Cerebellar nuclear complex (tissue), 1 donor: ENCODE measurements at places on chromosomes 5 and 9.

GRCh38 chr5:38059876-38060275 is 198.5 kb upstream of the EGFLAM start:
- DNase-seq = no peak

DNA sequence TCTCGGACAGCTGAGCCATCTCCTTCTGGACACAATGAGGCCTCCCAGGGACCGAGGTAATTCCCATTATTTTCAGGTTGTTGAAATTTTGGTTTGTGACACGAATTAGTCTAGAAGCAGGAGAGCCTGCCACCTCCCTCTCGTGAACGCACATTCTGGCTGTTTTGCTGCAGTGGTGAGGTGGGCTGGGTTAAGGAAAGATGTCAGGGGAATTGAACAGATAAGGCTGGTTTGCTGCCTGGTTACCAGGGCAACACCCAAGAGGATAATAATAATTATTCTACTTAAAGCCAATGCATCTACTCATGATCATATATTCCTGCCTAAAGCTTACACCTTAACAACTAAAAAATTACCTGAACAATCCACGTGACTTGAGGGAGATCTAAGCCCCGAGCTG is 38.1 kb downstream of the DDX31 start:
- DNase-seq = no peak

DNA sequence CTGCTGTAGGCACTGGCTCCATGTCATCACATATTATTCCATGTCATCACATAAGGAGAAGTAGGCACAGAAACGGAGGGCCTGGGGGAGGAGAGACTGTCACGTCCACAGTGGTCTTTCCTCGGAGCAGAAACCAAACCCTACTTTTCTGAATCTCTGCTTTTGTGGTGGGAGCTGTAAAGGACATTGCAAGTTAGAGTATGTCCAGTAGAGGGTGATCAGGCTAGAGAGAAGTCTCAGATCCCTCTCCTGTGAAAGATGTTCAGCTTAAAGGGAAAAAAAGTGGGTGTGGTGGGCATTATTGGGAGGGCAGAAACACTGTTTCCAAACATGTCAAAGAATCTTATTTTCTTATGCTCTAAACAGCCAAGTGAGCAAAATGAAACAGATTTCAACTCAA is 19.4 kb upstream of the FBP2 start:
- DNase-seq = no peak

DNA sequence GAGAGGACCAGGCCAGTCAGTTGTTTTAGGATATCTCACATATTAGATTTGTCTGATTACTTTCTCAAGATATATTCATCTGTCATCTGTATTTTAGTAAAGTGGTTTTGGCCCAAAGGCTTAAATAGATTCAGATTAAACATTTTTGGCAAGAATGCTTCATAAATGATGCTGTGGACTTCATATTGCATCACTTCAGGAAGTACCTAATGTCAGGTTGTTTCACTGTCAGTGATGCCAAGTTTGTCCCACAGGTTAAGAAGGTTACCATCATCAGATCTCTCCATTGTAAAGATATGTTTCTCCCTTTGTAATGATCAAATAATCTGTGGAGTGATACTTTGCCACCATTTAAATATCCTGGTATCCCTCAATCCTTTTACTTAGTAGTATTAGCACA is 37.3 kb downstream of the ERCC6L2 start:
- no peak for DNase-seq

DNA sequence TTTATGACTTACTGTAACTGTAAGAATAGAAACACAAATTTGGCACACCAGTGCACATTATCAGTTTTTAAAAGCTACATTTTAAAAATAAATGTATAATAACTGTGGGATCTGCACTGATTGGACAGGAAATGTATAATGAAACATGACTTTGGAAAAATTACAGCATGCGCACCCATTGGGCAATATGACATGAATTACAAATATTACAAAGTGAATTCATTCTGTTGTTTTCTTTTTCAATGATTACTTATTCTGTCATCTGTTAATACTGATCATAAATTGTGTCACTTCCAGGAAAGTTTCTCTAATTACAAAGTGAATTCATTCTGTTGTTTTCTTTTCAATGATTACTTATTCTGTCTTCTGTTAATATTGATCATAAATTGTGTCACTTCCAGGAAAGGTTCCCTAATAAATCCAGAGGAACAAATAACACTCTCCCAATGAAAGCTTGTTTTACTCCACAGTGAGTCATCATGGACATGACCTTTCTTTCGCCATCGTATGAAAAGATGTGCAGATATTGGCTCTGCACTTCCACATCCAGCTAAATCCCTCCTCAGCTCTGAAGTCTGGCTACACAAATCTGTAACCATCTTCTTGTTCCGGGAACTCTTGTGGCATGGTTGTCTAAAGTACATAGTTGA is 297.0 kb upstream of the HAPLN1 start:
- no peak for DNase-seq

- DNase-seq = no peak
These were observed 65.6 kb upstream of the MAP1B start for GRCh38 chr5:72041654-72042053.

DNA sequence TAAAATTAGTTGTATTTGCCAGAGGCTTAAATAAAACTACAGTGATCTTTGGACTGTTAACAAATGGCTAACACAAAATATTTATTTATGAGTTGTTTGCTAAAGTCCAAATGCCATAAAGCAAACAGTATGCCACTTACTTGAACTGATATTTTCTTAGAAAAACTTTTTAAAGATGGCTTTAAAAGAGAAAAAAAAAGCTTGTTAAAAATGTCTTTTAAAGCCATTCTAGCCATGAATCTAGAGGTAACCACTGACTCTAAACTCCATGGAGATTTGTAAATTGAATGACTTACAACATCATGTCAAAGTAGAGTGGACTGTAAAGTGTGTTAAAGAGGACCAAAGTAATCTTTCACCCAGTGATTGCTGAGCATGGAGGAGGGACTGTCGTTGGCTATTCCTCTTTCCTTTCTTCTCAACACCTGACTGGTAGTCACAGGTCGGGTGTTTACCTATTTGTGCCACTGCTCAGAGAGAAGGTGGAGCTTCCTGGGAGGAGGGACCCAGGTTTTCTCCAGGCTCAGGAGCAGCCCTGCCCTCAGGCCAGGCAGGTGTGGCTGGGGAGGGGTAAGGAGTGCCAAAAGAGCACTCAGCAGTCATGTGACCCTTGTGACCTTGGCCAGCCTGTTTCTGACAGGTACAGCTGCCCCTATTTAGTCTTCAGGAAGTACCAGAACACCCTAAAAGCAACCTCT is 69.1 kb upstream of the TJP2 start:
- no peak for DNase-seq

- DNase-seq = no peak
These were observed 3.1 kb upstream of the GNA14 start for GRCh38 chr9:77651203-77651602.

DNA sequence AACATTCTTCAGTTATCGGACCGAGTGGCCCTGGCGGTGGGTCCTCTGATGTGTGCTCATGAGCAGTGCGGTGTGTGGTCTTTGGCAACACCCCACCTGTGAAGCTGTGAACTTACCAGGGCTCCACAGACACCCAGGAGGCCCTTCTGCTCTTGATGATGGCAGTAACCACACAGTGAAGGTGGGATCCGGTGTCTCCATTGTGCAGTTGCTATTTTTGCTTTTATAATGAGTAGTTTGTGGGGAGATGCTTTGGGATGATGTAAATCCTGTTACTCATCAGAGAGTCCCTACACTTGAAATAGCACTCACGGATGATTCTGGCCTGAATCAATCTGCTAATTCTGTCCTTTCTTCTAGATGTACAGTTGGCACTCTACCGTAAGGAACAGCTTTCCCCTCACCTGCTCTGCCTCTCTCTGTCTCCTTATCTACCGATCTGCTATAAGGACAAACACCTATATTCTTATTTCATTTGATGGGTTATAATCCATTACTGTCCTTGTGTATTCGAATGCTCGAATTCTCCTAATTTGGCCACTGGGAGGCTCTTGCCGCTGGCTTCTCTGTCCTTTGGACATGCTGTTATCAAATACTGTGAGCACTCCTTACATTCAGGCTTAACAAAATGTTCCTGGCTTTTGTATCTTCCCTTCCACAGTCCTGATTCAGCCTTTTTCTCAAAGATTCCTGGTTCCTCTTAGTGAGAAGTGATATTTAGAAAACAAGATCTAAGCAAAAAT is 20.2 kb downstream of the ATPSCKMT start:
- DNase-seq = no peak

GRCh38 chr9:115189686-115190085 is 71.7 kb upstream of the TNC start:
- no peak for DNase-seq

DNA sequence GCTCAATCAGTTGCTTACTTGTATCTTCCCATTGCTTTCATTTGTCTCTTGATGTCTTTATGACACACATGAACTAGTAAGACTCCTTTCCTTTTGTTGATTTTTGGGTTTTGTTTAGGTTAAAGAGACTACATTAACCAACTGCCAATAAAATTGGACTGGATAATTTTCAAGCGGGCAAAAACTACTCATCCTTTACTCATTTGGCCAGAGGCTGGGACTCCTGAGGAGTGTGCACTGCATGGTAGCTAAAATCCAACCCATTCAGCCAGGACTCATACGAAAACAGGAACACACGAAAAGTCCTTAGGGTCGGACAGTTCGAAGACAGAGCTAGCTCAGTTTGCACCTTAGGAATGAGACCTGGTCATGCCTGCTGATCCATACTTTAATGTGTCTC is 6.0 kb downstream of the SLC46A2 start:
- DNase-seq = no peak

GRCh38 chr9:83065233-83065632 is 2.3 kb upstream of the RASEF start:
- no peak for DNase-seq

GRCh38 chr5:179319741-179320281 is 25.4 kb downstream of the ADAMTS2 start:
- DNase-seq = no peak

DNA sequence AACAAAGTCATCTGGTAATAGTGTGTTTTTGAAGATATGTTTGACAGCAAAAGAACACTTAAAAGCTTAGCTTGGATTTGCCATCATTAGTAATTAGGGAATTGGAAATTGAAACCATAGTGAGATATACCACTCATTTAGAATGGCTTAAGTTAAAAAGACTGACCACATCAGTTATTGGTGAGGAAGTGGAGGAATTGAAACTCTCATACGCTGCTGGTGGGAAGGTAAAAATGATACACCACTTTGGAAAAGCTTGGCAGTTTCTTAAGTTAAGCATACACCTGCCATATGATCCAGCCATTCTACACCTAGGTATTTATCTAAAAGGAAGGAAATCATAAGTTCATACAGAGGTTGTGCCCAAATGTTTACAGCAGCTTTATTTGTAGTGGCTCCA is 213.2 kb downstream of the TRIO start:
- no peak for DNase-seq

GRCh38 chr5:180736536-180736935 is 3.3 kb downstream of the OR2Y1 start:
- no peak for DNase-seq

DNA sequence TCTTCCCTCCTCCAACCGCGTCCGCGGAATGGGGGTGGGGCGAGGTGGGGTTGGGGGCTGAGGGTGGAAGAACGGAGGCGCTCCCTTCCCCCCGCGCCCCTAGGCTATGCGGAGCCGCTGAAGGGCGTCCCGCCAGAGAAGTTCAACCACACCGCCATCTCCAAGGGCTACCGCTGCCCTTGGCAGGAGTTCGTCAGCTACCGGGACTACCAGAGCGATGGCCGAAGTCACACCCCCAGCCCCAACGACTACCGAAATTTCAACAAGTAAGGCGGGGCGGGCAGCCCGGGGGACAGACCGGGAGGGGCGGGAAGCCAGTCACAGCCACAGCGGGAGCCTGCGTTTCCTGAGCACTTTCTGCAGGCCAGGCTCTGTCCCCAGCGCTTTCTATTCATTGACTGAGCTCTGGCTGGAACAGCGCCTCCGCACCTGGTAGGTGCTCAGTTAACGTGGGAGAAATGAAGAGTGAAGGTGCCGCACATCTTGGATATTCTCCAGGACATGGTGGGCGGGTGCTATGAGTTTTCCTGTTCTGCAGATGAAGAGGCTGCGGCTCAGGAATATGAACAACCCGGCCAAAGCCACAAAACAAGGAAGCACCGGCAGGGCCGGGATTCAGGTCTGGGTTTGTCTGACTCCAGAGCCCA is 11.3 kb downstream of the MYOZ3 start:
- DNase-seq = no peak

DNA sequence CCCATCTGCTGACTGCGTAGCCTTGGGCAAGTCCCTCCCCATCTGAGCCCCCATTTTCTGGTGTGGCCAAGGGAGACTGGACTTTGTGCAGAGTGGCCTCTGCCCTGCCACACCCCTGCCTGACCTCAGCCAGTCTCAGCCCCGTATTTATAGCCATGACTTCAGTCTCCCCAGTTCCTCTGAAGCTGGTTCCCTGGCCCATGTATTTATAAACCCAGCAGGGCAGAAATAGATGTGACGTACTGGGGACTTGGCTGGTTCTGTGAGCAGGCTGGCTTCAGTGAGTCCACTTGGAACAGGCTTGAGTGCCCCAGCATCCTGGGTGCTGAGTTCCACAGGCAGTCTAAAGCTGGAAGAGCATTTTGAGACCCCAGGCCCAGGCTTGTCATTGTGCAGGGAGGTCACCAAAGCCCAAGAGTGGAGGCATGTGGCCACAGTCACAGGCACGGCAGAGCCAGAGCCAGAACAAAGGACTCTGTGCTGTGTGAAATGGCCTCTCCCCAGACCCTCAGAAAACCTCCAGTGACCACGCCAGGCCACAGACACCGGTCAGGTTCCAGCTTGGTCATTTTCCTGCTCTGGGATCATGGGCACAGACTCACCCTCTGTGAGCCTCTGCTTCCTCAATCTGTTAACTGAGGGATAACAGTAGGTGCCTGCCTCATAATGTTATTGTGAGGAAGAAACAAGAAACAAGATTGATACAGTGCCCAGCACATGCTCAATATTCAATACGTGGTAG is 30.4 kb upstream of the SYNPO start:
- no peak for DNase-seq

DNA sequence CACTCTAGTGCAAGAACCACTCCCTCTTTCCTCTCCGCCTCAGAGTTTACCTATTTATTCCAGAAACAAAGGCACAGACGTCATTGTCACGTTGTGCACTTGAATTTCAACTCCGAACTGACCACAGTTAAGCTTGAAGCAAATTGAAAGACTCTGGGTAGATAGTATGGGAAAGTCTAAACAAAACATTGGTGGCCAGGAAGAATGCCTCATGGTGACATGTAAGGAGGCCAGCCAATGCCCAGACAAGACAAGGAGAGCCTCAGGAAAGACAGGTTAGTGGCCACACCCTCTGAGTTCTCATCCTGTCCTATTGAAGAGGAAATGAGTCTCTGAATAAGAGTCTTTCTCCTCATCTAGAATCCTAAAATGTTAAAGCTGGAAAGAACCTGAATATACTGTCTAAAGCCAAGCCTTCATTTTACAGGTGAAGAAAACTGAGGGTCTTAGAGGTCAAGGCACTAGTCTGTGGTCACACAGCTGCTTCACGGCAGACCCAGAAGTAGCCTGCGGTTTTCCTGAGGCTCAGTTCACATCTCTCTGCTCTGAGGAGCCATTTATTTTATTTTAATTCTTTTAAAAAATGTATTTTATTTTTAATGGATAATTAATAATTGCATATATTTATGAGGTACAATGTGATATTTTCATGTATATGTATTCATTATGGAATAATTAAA is 30.2 kb downstream of the ZFAND5 start:
- no peak for DNase-seq

GRCh38 chr5:37015795-37016666 is 139.5 kb downstream of the NIPBL start:
- DNase-seq = no peak
